ENCODE measurements at places on chromosomes 1 and 21.

- DNase-seq, result no peak
Measured at GRCh38 chr1:205587581-205587980, 44.2 kb downstream of the ELK4 start.

DNA sequence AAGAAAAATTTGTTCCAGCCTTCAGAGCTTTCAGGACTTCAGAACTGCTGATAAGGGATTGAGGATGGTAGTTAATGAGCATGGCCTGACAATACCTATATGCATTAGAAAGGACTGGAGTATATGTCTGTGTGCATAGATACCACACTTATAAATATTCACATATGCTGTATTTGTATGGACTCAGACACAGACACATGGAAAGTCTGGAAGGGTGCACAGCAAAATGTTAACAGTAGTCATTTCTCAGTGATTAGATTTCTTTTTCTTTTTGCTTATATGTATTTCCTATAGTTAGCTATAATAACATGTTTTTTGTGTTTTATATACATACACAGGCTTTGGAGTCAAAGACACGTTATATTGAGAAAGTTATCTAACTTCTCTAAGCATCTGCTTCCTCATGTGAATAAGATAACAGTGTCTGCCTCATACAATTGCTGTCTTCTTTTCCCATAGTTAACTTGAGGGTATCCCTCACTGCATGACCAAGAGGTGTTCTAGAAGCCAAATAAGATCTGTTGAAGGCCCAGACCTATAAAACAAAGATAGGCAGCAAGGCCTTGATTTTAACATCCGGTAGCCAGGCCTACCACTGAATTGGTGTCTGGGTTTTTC, 31.3 kb downstream of the INPP5B start:
- DNase-seq, result no peak

- no peak for DNase-seq
Measured at GRCh38 chr1:198449261-198449660, 91.2 kb downstream of the ATP6V1G3 start.

GRCh38 chr1:112882271-112882744, 73.7 kb downstream of the SLC16A1 start:
- DNase-seq, result peak; percentile 30

DNA sequence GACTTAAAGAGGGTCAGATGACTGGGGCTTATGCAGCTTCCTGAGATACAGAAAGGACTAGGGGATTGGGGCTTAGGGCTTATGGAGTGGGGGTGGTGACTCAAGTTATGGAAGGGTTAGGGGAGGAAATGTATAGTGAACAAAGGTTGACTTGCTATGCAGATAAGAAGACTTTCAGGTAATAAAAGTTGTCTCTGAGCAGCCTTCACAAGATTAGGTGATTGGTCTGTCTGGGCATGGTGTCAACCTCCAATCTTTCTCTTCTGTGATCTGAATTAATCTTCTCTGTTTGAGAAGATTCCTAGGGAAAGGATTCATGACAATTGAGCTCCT, 436.5 kb downstream of the SIPA1L2 start:
- DNase-seq, result no peak

- DNase-seq, result no peak
Measured at GRCh38 chr1:240821925-240822324, 210.0 kb upstream of the GREM2 start.

All from fibroblast of mammary gland (primary cell).